Pancreas (tissue), 10 donors: ENCODE measurements at places on chromosomes 6 and 20. TPM values are rescaled to one million over a fixed set of nuclear protein-coding genes. Genes with fewer than 3 reads are reported as not detected.

VGLL2 gene
- not detected for polyA plus RNA-seq

SFTA2 gene
- polyA plus RNA-seq: 22.9 TPM

TAGAP gene
- polyA plus RNA-seq: 0.34 TPM

PGC gene
- 1.5 TPM for polyA plus RNA-seq

DNA sequence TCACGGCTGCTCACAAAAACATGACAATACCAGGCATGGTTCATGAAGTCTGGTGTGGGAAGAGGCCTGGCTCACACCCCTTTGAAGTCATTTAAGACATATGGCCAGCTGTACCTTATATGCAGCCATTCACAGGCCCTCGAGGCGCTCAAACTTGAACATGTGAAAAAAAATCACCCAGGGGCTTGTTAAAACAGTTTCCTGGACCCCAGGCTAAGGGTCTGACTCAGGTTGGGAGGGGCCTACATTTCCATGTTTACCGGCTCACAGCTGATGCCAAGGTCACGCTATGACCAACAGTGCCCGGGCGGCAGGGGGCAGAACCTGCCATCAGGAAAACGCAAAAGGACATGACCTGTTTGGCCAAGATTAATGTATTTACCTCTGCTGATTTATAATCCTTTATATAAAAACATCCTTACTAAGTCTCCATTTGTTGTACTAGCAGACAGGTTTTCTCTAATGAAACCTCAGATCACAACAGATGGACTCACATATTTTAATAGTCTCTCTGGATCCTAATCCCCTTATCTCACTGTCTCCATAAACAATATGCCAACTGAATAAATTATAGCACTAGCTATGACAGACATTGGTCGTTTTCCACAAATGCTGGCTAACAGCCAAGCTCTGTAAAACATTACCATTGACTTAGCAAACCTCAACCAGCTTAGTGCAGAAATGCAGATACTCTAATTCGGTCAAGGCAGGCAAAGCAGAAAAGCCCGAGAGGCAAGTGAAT, 19.9 kb downstream of the EZR start:
- peaks cover 83% of the 10 kb centered on the region for H3K4me1 ChIP-seq
- no peaks in the 10 kb centered on the region for H3K36me3 ChIP-seq
- peak overlapping the region; percentile 79 for H3K27ac ChIP-seq
- H3K27me3 ChIP-seq: no peaks in the 10 kb centered on the region
- no peak overlapping the region for H3K4me3 ChIP-seq
- peak; percentile 90 for DNase-seq

DNA sequence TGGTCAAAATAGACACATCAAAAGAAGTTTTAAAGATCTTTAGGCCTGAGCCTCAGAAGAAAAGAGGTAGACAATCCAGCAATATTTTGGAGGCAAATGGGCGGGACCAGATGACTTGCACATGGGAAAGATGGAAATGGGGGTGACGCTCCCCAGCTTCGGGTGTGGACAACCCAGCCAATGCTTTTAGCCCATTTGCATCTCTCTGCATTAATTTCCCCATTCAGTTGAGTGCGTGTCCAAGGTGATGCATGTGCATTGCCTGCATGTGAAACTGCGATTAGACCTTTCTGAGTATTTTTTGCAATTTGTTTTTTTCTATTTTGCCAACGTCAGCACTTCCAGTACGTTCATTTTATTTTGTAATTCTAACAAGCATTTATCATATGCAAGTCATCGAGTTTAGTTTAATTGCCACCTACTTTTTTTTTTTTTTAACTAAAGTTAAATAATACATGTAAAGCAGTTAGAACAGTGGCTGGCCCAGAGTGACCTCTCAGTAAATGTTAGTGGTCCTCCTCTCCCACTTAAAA, 24.2 kb downstream of the PDRG1 start:
- no peak overlapping the region for H3K27ac ChIP-seq
- no peaks in the 10 kb centered on the region for H3K36me3 ChIP-seq
- H3K27me3 ChIP-seq: no peaks in the 10 kb centered on the region
- H3K4me1 ChIP-seq: no peaks in the 10 kb centered on the region
- no peak for DNase-seq

DNA sequence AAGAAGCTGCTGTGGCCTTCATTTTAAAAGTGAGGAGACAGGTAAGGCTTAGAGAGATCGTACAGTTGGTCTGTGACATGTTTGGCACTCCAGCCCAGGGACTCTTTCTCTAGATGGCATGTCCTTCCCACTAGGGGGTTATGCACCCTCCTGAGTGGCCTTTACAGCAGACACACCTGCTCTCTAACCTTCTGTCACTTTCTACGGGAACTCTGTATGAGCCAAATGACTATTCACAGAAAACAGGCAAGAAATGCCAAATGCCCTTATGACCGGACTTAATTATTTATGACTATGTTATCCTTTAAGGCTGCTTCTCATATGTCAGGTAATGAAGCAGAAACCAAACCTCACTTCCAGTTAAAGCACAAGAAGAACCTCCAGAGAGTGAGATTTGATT, 91.2 kb downstream of the MAP3K5 start:
- peaks cover 37% of the 10 kb centered on the region for H3K4me1 ChIP-seq
- peak overlapping the region; percentile 53 for H3K27ac ChIP-seq
- H3K4me3 ChIP-seq: no peak overlapping the region
- H3K27me3 ChIP-seq: no peaks in the 10 kb centered on the region
- no peak for DNase-seq

- no peaks in the 10 kb centered on the region for H3K4me1 ChIP-seq
- no peak for DNase-seq
- H3K27me3 ChIP-seq: no peaks in the 10 kb centered on the region
- H3K27ac ChIP-seq: no peak overlapping the region
Measured at GRCh38 chr6:13203145-13203544, 125.2 kb downstream of the TBC1D7 start.

GRCh38 chr6:10630178-10630577, 64.2 kb downstream of the C6orf52 start:
- no peaks in the 10 kb centered on the region for H3K36me3 ChIP-seq
- H3K4me1 ChIP-seq: no peaks in the 10 kb centered on the region
- H3K27me3 ChIP-seq: no peaks in the 10 kb centered on the region
- no peak overlapping the region for H3K4me3 ChIP-seq

GRCh38 chr6:14943116-14943515, 302.8 kb upstream of the JARID2 start:
- no peak overlapping the region for H3K27ac ChIP-seq
- no peak overlapping the region for H3K4me3 ChIP-seq
- no peaks in the 10 kb centered on the region for H3K27me3 ChIP-seq

GRCh38 chr6:11270030-11271027, 37.9 kb upstream of the NEDD9 start:
- H3K27me3 ChIP-seq: no peaks in the 10 kb centered on the region
- H3K4me3 ChIP-seq: no peak overlapping the region
- H3K4me1 ChIP-seq: peaks cover 16% of the 10 kb centered on the region
- no peaks in the 10 kb centered on the region for H3K36me3 ChIP-seq
- DNase-seq: no peak

GRCh38 chr20:7723284-7723683, 217.0 kb downstream of the HAO1 start:
- H3K4me1 ChIP-seq: no peaks in the 10 kb centered on the region
- no peak overlapping the region for H3K4me3 ChIP-seq
- no peak overlapping the region for H3K27ac ChIP-seq
- no peaks in the 10 kb centered on the region for H3K27me3 ChIP-seq

DNA sequence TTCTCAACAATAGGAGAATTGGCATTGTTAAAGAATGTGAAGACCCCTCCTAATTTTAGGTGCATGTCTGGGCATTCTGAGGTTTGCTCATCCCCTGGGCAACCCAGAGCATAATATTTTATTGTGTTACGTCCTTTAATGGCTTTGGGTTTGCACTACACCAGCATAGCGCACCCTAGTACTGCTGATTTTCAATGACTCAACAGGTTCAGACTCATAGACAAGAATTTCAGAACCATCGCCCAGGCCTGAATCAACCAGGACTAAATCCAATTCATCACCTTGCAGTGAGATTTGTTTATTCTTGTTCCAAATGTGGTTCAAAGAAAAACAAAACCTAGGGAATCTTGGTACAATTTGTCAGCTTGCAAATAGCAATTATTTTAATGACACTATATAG, 137.8 kb upstream of the PHACTR1 start:
- DNase-seq: no peak
- H3K4me1 ChIP-seq: no peaks in the 10 kb centered on the region
- no peaks in the 10 kb centered on the region for H3K27me3 ChIP-seq
- H3K36me3 ChIP-seq: no peaks in the 10 kb centered on the region
